ENCODE measurements at places on chromosomes 16 and 17. TPM values are rescaled to one million over a fixed set of nuclear protein-coding genes. Genes with fewer than 3 reads are reported as not detected.

Gene FBXL16
- total RNA-seq: 0.33 TPM

Gene MBTD1
- total RNA-seq: 10.3 TPM

Gene CAPNS2
- 1.1 TPM for total RNA-seq

Gene ITGAL
- not detected for total RNA-seq

Gene B4GALNT2
- 0.14 TPM for total RNA-seq

Gene ATP5PD
- total RNA-seq: 354 TPM

Gene PRR11
- total RNA-seq: 28.6 TPM

Gene MARCHF10
- not detected for total RNA-seq

Gene CHST6
- 2.4 TPM for total RNA-seq

Gene ADAD2
- total RNA-seq: 0.17 TPM

Gene RUNDC3A
- 1.3 TPM for total RNA-seq

Gene HAS3
- 38.2 TPM for total RNA-seq

Gene TAT
- total RNA-seq: not detected

Gene DGKE
- total RNA-seq: 13.4 TPM

Gene C17orf78
- total RNA-seq: not detected

Gene FTO
- 76.4 TPM for total RNA-seq

Gene SLC16A11
- total RNA-seq: not detected

Gene NPIPB8
- total RNA-seq: 0.50 TPM

Gene CD19
- not detected for total RNA-seq

Gene ADAP2
- total RNA-seq: 3.5 TPM

Gene PYY
- total RNA-seq: not detected

Gene SLC5A11
- not detected for total RNA-seq

Gene MILR1
- 0.33 TPM for total RNA-seq

Gene NXPH3
- 0.29 TPM for total RNA-seq

Gene MYH13
- total RNA-seq: not detected

Gene TBC1D3I
- not detected for total RNA-seq

Gene DPEP2
- total RNA-seq: not detected

Gene ALOX15
- total RNA-seq: not detected

Gene TPSG1
- total RNA-seq: not detected

Gene PRMT7
- 38.3 TPM for total RNA-seq

Gene NPIPB6
- 2.0 TPM for total RNA-seq

Gene ACBD4
- 8.1 TPM for total RNA-seq

Gene DCTN5
- total RNA-seq: 78.7 TPM
